ENCODE measurements at places on chromosomes 5 and 9.

DNA sequence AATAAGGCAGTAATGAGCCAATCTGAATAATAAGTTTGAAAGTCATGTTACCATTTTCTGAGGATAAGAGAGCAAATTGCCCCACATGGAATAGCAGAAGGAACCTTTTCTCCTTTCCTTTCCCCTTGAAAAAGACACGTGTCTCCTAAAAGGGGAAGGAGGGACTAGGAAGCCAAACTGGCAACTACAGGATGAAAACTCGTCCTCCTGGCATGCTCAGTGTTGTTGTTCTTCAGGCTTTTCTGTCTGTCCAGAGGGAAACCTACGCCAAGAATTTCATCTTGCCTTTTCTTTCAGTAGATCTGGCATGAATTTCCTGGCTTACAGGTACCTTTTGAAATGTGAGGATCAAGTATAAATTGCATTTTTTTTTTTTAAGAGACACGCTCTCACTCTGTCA is 355.9 kb upstream of the TLE4 start:
- DNase-seq, result no peak

DNA sequence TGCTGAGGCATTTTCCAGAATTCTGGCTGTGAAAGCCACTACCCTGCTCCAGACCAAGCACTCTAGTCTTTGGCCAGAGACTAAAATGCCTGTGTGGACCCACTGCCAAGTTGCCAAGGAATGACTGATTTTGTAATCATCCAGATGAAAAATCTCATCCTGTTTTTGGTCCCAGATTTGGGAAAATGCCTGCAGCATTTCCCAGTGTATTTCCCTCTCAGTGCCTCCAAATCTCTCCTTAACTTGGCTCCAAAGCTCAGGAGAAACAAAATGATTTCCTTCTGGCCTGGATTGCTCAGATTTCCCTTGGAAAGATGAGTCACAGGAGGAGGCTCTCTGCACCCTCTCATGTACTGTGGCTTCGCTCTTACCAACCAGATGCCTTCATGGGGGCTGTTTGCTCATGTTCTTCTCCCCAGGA is 335.2 kb upstream of the TARS1 start:
- no peak for DNase-seq

DNA sequence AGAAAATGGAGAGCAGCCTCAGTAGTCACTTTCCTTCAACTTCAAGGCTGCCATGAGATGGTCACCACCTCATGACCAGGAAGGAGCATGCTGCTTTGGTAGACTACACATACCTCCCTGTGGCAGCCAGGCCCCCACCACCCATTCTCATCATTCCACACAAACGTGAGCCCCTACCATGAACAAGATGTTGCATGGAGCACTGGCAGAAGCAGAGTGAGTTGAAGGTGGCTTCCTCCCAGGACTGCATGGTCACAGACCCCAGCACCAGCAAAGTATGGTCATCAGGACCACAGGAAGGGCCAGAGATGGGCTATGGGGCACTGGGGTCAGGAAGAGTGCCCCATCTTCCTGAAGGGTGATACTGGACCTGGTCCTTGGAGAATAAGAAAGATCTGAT is 65.5 kb upstream of the FOXE1 start:
- DNase-seq, result no peak

DNA sequence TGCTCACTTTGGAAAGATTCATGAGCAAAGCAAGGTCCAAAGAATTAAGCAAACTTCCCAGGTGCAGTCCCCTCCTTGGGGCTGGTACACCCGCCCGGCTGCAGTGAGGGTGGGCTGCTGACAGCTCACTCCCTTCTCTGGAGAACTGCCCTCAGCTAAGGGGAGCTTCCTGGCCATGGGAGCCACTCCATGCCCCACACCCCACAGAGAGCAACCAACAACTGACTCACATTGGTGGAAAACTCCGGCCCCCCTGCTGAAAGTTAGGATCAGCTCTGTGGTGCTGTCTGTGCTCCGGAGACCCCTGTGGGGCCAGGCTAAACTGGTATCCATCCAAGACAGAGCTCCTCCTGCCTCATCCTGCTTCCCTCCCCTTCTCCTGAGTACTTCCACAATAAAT is 223.0 kb downstream of the GABBR2 start:
- no peak for DNase-seq

DNA sequence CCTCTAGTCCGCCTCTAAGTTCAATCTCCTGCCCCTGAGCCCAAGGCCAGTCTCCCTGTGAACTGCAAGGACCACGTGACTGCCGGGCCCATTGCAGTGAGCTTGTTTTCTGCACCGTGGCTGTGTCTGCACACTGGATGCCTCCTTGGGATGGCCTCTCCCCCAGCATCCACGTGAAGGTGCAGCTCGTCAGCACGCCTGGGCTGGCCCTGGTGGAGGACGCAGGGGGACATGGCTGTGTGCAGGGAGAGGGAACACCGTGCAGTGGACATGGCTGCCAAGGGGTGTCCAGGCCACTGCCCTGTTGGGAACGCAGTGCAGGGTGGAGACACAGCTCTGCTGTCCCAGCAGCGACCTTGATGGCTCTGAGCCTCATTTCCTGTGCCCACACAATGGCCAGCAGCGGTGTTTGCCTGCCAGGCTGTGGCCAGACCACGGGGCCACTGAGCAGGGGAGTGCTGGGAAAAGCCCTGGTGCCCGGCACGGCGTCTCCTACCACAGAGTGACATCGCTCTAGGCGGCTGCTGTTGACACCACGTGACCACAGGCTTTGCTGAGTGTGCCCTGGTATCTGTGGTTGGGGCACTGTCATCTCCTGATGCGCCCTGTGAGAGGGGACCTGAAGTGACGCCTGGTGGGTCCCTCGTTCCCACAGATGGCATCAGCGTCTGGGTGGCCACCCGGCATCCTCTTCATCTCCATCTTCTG is 26.9 kb upstream of the EXOC3 start:
- no peak for DNase-seq

DNA sequence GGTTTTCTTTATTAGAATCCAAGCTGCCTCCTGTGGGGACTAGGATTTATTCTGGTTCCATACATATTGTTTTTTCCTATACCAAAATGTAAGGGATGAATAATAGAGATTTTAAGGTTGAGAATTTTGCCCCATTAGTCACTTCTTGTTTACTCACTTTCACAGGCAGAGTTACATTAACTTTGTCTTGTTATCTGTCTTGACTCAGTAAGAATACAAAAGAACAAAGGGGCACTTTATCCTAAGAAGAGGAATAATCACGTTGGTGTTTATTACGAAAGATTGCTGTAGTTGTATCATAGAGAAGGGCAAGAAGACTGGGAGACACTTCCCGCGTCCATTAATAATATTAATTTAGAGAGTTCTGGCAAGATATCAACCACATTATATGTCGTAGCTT is 599.7 kb upstream of the FTMT start:
- no peak for DNase-seq

All from COR-L47 (cell line).